ENCODE measurements at places on chromosomes 2 and 18. TPM values are rescaled to one million over a fixed set of nuclear protein-coding genes. Genes with fewer than 3 reads are reported as not detected.
A peak's percentile ranks its signal among the peaks of the same experiment; 100 is the strongest.

DNA sequence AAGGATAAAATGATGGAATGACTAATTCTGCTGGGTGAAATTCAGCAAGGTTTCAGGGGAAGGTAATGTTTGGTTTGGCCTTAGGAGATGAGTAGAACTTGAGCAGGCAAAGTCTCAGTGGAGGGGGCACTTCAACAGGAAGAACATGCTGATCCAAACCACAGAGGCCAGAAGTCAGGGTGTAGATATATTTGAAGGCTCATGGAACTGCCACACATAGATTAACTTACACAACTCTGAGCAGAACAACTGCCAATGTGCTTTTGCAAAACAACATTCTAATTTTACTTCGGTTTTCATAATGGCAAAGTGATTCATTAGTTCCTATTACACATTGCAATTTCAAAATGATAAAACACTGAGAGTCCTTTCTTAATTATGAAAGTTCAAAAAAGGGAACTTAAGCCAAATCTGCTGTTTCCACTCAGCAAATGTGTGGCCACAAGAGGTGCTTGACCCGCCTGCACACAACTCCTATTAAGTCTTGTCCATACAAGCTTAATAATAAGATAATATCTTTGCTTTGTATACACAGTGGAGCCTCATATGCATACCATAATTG is 284.8 kb downstream of the MREG start:
- no peaks in the 10 kb centered on the region for H3K36me3 ChIP-seq
- no peak overlapping the region for H3K4me3 ChIP-seq
- no peaks in the 10 kb centered on the region for H3K4me1 ChIP-seq
- DNase-seq = no peak
- H3K27me3 ChIP-seq = no peaks in the 10 kb centered on the region
- H3K27ac ChIP-seq = no peak overlapping the region

GRCh38 chr2:169287666-169288065 is 74.7 kb downstream of the LRP2 start:
- no peak for DNase-seq
- H3K4me3 ChIP-seq = no peak overlapping the region
- no peaks in the 10 kb centered on the region for H3K36me3 ChIP-seq
- no peaks in the 10 kb centered on the region for H3K27me3 ChIP-seq
- no peak overlapping the region for H3K27ac ChIP-seq

GRCh38 chr2:222456479-222457077 is 32.2 kb downstream of the SGPP2 start:
- DNase-seq = no peak
- no peak overlapping the region for H3K27ac ChIP-seq
- no peak overlapping the region for H3K4me3 ChIP-seq
- H3K36me3 ChIP-seq = no peaks in the 10 kb centered on the region

DNA sequence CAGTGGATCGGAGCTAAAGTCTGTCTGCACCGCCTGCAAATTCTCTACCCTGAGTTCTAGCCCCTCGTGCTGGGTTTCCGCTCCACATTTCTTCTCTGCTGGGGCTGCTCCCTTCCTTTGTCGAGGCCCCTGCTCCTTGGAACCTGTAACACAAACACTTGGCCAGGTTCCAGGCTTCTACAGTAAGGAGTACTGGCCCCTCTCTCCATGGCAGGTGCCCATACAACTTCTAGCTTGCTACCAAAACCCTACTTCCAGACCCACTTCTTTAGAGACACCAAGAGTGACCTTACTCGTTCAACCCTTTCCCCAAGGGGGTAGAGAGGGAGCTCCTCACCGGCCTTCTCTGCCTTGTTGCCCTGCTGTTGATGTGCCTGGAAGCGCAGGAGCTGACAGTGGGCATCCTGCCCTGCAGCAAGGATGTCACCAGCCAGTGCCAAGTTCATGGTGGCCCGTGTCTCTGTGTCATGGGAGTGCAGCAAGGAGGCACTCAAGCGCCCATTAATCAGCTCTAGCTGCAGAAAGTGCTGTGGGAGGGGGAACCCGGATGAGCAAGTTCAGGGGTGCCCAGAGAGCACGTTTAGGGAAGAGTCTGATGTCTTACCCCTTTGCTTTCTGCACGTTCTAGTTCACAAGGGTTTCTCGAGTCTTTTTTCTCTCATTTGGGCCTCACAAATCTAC is 1.1 kb downstream of the PREB start:
- no peaks in the 10 kb centered on the region for H3K36me3 ChIP-seq
- no peak for DNase-seq

- H3K4me1 ChIP-seq = no peaks in the 10 kb centered on the region
- no peak for DNase-seq
- no peaks in the 10 kb centered on the region for H3K36me3 ChIP-seq
- H3K4me3 ChIP-seq = no peak overlapping the region
- H3K27ac ChIP-seq = no peak overlapping the region
- no peaks in the 10 kb centered on the region for H3K27me3 ChIP-seq
Measured at GRCh38 chr2:151851761-151852160, 23.5 kb upstream of the ARL5A start.

GRCh38 chr18:41905786-41906527 is 49.1 kb upstream of the PIK3C3 start:
- H3K4me3 ChIP-seq = no peak overlapping the region
- DNase-seq = no peak
- no peaks in the 10 kb centered on the region for H3K36me3 ChIP-seq
- H3K27me3 ChIP-seq = no peaks in the 10 kb centered on the region
- H3K4me1 ChIP-seq = no peaks in the 10 kb centered on the region

PSTPIP2 gene
- 3.8 TPM for total RNA-seq

GAREM2 gene
- 3.9 TPM for total RNA-seq

CNDP1 gene
- total RNA-seq = 0.10 TPM

GRCh38 chr2:195489101-195489500 is 167.9 kb upstream of the SLC39A10 start:
- no peaks in the 10 kb centered on the region for H3K4me1 ChIP-seq
- no peak overlapping the region for H3K27ac ChIP-seq
- no peaks in the 10 kb centered on the region for H3K27me3 ChIP-seq
- DNase-seq = no peak
- no peaks in the 10 kb centered on the region for H3K36me3 ChIP-seq

DNA sequence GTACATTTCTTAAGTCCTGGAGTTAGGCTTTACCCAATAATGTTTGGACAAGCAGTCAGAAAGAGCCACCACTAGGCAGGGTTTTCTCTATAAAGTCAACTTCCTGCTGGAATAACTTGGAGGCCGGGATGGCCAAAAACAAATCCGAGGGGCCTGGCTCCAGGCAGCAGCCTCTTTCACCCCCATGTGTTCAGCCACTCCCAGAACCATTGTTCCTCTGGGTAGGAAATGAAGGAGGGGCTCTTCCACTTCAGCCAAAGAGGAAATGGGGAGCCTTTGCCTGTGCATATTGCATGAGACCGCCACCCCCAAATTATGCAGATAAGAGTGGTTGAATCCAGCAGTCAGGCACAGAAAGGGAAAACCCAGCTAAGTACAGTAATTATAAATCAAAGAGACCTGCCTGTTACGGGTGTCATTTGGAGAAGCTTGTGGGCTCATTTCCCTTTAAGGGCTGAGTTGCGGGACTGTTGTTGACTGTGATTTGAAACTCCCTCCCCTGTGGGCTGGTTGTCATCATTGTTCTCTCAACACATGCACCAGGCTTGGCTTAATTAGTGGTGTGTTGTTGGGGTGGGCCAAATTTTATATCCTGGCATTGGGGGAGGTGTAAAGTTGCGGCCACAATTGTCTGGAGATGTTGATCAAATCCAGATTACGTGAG is 212.8 kb upstream of the SOX11 start:
- H3K27me3 ChIP-seq = no peaks in the 10 kb centered on the region
- no peak overlapping the region for H3K4me3 ChIP-seq
- no peak overlapping the region for H3K27ac ChIP-seq
- H3K4me1 ChIP-seq = no peaks in the 10 kb centered on the region

GRCh38 chr18:22230471-22230945 is 61.1 kb downstream of the GATA6 start:
- no peaks in the 10 kb centered on the region for H3K36me3 ChIP-seq
- H3K27ac ChIP-seq = no peak overlapping the region
- no peak overlapping the region for H3K4me3 ChIP-seq

STARD6 gene
- not detected for total RNA-seq

DNA sequence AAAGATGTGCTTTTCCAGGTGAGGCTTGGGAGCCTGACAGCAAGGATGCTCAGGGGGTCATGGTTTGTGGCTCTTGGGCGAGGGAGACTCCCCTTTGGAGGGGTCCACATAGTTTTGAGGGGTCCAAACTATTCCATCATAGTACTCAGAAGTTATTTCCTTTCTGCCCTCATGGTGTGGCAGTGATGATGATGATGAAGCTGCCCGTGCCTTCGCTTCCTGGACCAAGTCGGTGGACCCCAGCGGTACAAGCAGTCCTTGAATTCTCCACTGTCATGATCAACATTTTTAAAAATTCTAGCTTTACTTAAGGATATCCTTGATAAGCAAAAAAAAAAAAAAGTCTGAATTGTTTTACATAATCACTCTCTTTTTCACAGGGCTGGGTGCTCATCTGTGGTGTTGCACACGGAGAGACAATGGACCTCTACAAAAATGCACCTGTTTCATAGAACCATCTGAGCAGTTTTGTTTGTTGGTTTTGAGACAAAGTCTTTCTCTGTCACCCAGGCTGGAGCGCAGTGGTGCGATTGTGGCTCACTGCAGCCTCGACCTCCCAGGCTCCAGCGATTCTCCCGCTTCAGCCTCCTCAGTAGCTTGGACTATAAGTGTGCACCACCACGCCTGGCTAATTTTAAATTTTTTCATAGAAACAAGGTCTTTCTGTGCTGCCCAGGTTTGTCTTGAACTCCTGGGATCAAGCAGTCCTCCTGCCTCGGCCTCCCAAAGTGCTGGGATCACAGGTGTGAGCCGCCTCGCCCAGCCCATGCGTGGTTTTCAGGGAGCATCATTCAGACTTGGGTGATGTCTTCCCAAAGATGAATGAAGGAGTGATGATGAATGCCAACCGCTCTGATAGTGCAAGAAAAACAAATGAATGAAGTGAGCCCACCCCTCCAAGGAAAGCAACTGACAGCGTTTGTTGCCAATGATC is 271.4 kb upstream of the HDAC4 start:
- no peaks in the 10 kb centered on the region for H3K36me3 ChIP-seq
- H3K27ac ChIP-seq = no peak overlapping the region
- DNase-seq = no peak
- no peaks in the 10 kb centered on the region for H3K4me1 ChIP-seq

DNA sequence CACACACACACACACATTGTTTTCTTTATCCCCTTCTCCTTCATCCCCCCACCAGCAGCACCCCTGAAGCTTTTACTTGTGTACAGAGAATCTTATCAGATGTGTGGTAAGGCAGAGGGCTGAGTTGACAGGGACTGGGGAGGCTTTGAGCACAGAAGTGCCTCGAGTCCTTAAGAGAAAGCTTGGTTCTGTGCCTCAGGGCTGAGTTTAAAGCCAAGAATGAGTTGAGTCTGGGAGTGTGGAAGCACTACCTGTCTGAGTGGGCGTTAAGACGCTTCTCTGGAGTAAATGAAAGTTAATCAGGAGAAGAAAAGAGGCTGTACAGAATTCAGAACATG is 2.7 kb downstream of the ID2 start:
- H3K4me3 ChIP-seq = peak overlapping the region; percentile 81
- no peaks in the 10 kb centered on the region for H3K27me3 ChIP-seq
- H3K4me1 ChIP-seq = no peaks in the 10 kb centered on the region
- DNase-seq = peak; percentile 58
- H3K27ac ChIP-seq = peak overlapping the region; percentile 93

DGKD gene
- total RNA-seq = 64.4 TPM

- no peak overlapping the region for H3K27ac ChIP-seq
- H3K27me3 ChIP-seq = no peaks in the 10 kb centered on the region
- no peaks in the 10 kb centered on the region for H3K36me3 ChIP-seq
- H3K4me3 ChIP-seq = no peak overlapping the region
- DNase-seq = no peak
Measured at GRCh38 chr2:173232956-173233744, 121.5 kb upstream of the CDCA7 start.

DNA sequence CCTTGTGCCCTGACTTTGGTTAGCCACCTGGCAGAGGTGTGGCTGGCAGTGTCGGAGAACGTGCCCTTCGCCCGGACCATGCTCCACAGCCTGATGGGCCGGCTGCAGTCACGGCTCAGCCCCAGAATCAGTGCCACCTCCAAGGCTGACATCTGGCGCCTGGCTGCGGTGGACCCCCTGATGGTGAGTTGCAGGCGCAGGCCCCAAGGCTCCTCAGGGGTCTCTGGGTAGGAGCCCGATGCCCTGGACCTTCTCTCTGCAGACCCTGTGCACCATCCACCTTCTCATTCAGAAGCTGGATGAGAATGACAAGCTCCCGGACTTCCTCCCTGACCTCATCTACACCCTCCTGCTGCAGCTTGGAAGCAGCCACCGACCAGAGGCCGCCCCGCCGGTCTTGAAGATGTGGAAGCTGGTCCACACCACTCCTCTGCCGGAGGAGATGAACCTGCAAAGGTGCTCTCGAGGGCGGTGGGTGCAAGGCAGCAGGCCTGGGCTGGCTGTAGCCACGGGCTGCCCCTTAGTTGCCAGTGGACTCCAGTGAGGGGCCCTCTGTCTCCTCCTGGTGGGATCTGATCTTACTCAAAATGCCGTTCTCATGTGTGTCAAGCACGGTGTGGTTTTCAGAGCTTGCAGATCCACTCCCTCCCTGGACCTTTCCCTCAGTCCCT is 32.1 kb downstream of the HJURP start:
- no peaks in the 10 kb centered on the region for H3K27me3 ChIP-seq
- no peak for DNase-seq
- H3K36me3 ChIP-seq = no peaks in the 10 kb centered on the region

GRCh38 chr18:27994571-27994970 is 182.4 kb downstream of the CDH2 start:
- H3K4me3 ChIP-seq = no peak overlapping the region
- no peaks in the 10 kb centered on the region for H3K36me3 ChIP-seq
- no peaks in the 10 kb centered on the region for H3K4me1 ChIP-seq
- DNase-seq = no peak

ARHGAP28 gene
- total RNA-seq = 2.9 TPM

DNA sequence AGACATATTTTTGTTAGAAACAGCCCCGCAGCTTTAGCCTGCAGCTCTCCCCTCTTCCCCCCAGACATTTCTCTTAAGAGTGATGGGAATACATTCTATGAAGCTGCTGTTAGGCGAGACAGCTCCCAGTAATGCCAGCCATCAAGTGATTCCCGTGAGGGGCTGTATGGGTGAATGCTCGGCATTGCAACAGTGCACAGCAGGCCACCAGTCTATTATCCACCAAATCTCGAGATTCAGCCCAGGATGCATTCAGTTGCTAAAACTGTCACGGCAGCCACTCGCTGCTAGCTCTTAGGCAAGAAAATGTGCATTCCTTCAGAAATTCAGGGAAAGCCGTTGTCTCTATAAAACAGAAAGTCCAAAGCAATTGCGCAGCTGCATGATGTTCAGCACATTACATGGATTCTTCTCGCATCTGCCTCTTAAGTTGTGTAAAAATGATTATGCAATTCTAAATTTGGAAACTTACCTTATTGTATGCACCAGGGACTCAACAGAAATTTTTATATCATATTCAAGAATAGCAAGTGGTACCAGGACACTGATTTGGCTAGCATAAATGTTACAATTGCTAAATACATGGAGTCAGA is 211.3 kb upstream of the ARL4C start:
- no peak overlapping the region for H3K27ac ChIP-seq
- H3K4me1 ChIP-seq = no peaks in the 10 kb centered on the region
- H3K27me3 ChIP-seq = no peaks in the 10 kb centered on the region
- H3K4me3 ChIP-seq = no peak overlapping the region

SF3B1 gene
- 186 TPM for total RNA-seq

GPR148 gene
- not detected for total RNA-seq

- H3K4me1 ChIP-seq = no peaks in the 10 kb centered on the region
- H3K4me3 ChIP-seq = no peak overlapping the region
- H3K27ac ChIP-seq = no peak overlapping the region
Measured at GRCh38 chr2:6812857-6813530, 52.7 kb downstream of the CMPK2 start.

- H3K4me3 ChIP-seq = peak within 1 kb of the TSS; percentile 2
- H3K36me3 ChIP-seq = no peaks in the 10 kb centered on the region
- H3K4me1 ChIP-seq = peaks cover 25% of the 10 kb centered on the region
- peak within 1 kb of the TSS; percentile 36 for H3K27ac ChIP-seq
Measured at GRCh38 chr2:96505231-96505889, at the start of gene NEURL3. TSS of gene NEURL3 (minus strand) at chr2:96505357. CDS start at chr2:96505286, 71 bp downstream.

All from colonic mucosa (tissue), 4 donors.